Right forelimb (tissue), 1 donor: ENCODE measurements at places on chromosomes 1 and 21.

DNA sequence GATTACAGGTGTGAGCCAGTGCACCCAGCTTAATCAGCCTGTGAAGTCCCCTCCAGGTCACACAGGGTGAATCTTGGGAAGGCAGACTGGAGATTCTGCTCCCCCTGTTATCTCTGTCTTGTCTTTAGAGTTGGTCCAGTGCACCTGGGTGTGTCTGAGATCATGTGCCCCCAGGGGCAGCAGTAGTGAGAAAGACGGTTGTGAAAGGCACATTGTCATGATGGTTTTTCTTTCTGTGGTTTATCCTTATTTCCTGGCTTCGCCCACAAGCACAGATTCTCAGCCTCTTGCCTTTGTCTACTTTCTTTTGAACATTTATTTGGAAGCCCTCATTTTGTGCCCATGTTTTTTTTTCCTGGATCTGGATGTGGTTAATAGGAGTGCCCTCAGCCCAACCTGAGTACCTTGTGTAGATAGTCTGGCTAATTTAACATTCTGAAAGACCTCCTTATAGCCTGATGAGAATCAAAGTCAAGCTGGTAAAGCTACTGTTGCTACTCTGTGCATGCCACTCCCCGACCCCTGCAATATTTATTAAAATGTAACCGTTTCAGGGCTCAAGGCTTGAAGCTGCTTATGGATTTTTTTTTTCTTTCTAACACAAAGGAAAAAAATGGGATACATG lies 23.7 kb downstream of the UCK2 start:
- no peak for DNase-seq

DNA sequence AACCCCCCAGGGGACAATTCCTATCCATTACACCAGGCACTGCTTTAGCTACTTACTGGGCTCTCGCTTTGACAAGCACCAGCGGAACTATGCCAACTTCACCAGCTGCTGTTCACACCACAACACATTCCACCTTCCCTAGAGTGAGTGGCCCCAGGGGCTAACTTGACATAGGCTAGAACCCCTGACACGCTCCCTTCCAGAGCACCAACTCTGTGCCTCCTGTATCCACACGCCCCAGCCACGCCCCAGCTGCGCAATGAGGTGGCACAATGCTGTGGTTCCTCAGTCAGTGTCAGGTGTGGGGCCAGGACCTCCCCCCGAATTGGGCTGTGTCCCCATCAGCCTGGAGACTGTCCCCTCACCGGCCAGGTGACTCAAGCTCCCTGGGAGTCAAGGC lies 11.7 kb upstream of the FGR start:
- peak; percentile 27 for DNase-seq

DNA sequence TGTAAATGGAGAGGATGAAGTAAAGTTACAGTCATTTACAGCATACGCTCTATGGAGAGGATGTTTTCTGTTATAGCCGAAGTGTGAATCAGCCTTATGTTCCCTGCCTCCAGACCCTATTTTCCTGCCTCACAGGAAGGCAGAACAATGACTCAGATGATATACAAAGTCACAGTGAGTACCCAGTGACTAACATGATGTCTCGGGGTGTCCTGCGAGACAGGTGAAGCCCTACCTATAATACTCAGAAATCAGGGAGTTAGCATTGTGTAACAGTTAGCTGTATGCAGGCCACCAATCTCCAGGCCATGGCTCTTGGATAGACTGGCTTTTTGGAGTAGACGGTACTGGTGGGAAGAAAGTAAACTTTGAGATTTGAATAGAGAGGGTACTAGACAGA lies 55.6 kb upstream of the FBXO28 start:
- no peak for DNase-seq

GRCh38 chr1:95057351-95057750 lies 15.4 kb downstream of the ALG14 start:
- no peak for DNase-seq

- no peak for DNase-seq
Measured at GRCh38 chr1:47298025-47298699, 15.8 kb downstream of the STIL start.

GRCh38 chr1:40684669-40685068 lies 6.8 kb upstream of the NFYC start:
- DNase-seq: no peak

- DNase-seq: no peak
Measured at GRCh38 chr1:18155881-18156385, 48.3 kb downstream of the IGSF21 start.

- peak; percentile 57 for DNase-seq
Measured at GRCh38 chr21:46060596-46061061, 37.3 kb upstream of the COL6A2 start.

DNA sequence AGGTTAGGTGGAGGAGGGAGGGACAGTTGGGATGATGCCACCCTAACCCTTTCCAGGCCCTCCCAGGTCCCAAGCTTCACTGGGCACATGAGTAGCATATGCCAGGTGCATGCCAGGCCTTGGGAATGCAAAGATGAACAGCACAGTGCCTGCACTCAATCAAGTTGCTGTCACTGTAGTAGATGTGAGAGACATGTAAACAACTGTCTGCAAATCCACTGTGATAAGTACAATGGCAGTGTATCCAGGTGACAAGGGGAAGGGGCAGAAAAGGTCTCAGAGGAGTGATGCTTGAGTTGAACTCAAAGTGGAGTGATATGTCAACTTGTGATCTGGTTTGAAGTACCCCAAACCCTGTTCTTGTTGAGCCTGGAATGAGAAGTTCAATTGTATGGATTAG lies 49.5 kb upstream of the LRRN2 start:
- DNase-seq: no peak

GRCh38 chr1:108925920-108926319 lies 37.4 kb downstream of the CLCC1 start:
- DNase-seq: no peak

DNA sequence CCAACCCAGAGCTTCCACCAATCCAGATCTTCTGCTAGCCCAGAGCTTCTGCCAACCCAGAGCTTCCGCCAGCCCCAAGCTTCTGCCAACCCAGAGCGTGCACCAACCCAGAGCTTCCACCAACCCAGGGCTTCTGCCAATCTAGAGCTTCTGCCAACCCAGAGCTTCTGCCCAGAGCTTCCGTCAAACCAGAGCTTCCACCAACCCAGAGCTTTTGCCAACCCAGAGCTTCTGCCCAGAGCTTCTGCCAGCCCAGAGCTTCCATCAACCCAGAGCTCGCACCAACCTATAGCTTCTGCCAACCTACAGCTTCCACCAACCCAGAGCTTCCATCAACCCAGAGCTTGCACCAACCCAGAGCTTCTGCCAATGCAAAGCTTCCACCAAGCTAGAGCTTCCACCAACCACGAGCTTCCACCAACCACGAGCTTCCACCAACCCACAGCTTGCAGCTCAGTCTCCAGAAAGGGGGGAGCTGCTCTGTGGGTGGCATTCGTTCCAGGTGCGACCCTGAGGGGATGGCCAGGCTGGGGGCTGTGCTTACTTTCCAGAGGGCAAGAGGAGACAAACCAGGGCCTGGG lies 23.8 kb downstream of the CRYAA start:
- peak; percentile 34 for DNase-seq

DNA sequence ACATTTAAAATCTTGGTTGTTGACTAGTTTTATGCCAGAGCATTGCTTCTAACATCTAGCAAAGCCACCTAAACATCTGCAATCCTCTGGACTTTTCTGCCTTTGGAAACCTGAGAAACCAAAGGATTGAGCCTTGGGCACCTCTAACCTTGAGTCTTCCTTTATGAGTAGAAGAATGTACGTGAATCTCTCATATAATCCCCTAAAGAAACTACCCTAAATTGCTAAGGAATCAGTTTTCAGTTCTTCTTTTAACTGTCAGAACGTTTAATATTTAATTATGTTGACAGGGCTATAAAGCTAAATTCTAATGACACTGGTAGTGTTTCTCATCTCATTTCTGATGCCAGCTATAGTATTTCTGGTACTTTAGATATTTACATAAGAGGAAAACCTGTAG lies 997.3 kb downstream of the AMY1C start:
- DNase-seq: no peak

- DNase-seq: no peak
Measured at GRCh38 chr1:198330982-198331615, 174.3 kb downstream of the NEK7 start.

GRCh38 chr1:181219938-181220337 lies 131.4 kb downstream of the IER5 start:
- no peak for DNase-seq

GRCh38 chr1:199279872-199280645 lies 641.2 kb downstream of the PTPRC start:
- no peak for DNase-seq
